ENCODE measurements at places on chromosomes 12 and 14. TPM values are rescaled to one million over a fixed set of nuclear protein-coding genes. Genes with fewer than 3 reads are reported as not detected.

Gene B4GALNT1
- polyA plus RNA-seq: 0.12 TPM

Gene SLC10A1
- not detected for polyA plus RNA-seq

Gene RTL1
- polyA plus RNA-seq: not detected

Gene CPM
- polyA plus RNA-seq: 1.2 TPM

- no peak for DNase-seq
These were observed 29.5 kb downstream of the TSPAN8 start for GRCh38 chr12:71128191-71128788.

DNA sequence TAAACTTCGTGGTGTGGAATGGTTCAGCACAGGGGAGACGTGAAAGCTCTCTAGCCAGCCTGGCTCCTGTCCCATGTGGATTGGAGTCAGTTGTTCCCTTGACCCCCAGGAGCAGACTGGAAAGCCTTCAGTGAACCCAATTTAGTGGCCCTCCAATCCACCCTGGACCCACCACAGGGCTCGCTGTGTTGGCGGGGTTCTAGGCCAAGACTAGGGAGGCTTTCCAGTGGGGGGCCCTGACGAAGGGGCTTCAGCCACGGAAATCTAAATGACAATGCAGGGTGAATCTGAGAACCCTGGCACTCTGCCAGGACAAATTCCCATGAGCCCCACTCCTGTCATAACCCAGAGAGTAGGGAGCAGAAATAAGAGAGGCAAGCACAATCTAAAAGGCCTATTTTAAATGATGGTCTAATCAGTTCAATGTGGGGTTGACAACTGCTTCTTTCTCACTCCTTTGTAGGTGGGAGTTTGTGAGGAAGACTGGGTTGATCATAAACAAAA lies 110.8 kb downstream of the SLC35F4 start:
- no peak for DNase-seq

All from B cell (primary cell).